ENCODE measurements at places on chromosomes 6 and 20. TPM values are rescaled to one million over a fixed set of nuclear protein-coding genes. Genes with fewer than 3 reads are reported as not detected.

LAMA4 gene
- 90.1 TPM for polyA plus RNA-seq

WFDC10B gene
- polyA plus RNA-seq = not detected

SLC17A2 gene
- polyA plus RNA-seq = 1.0 TPM

PMEPA1 gene
- 18.0 TPM for polyA plus RNA-seq

HLA-DPA1 gene
- 22.0 TPM for polyA plus RNA-seq

RAD21L1 gene
- polyA plus RNA-seq = not detected

EGFL8 gene
- 35.8 TPM for polyA plus RNA-seq

PACRG gene
- 16.1 TPM for polyA plus RNA-seq

SAMD10 gene
- polyA plus RNA-seq = 10.0 TPM

PTCRA gene
- 0.48 TPM for polyA plus RNA-seq

MTFR2 gene
- polyA plus RNA-seq = 3.4 TPM

TMEM74B gene
- 5.7 TPM for polyA plus RNA-seq

LZTS3 gene
- polyA plus RNA-seq = 16.5 TPM

FAM184A gene
- 11.0 TPM for polyA plus RNA-seq

MROH8 gene
- 7.2 TPM for polyA plus RNA-seq

PDYN gene
- polyA plus RNA-seq = 0.34 TPM

PRDM13 gene
- not detected for polyA plus RNA-seq

HLA-DQA2 gene
- polyA plus RNA-seq = 1.2 TPM

F13A1 gene
- polyA plus RNA-seq = 15.6 TPM

SYCP2L gene
- polyA plus RNA-seq = 7.9 TPM

HEY2 gene
- 7.2 TPM for polyA plus RNA-seq

RNGTT gene
- 16.1 TPM for polyA plus RNA-seq

MICB gene
- 1.9 TPM for polyA plus RNA-seq

TUBB1 gene
- polyA plus RNA-seq = 1.6 TPM

TRAPPC3L gene
- 0.27 TPM for polyA plus RNA-seq

NKX2-4 gene
- polyA plus RNA-seq = not detected

AKAP7 gene
- 11.8 TPM for polyA plus RNA-seq

GGT7 gene
- 36.8 TPM for polyA plus RNA-seq

TULP1 gene
- 1.7 TPM for polyA plus RNA-seq

IP6K3 gene
- 0.83 TPM for polyA plus RNA-seq

BLOC1S5 gene
- polyA plus RNA-seq = 36.4 TPM

ARMC2 gene
- 14.4 TPM for polyA plus RNA-seq

CD93 gene
- polyA plus RNA-seq = 36.2 TPM

APOM gene
- 110 TPM for polyA plus RNA-seq

PTK6 gene
- 0.80 TPM for polyA plus RNA-seq

LTA gene
- 0.42 TPM for polyA plus RNA-seq

VGLL2 gene
- not detected for polyA plus RNA-seq

C20orf204 gene
- 1.5 TPM for polyA plus RNA-seq

CTCFL gene
- 1.2 TPM for polyA plus RNA-seq

CGA gene
- 2.2 TPM for polyA plus RNA-seq

GSTA1 gene
- 1.3 TPM for polyA plus RNA-seq

BTN1A1 gene
- 0.18 TPM for polyA plus RNA-seq

GABBR1 gene
- polyA plus RNA-seq = 94.6 TPM

POPDC3 gene
- 0.46 TPM for polyA plus RNA-seq

AHCY gene
- polyA plus RNA-seq = 197 TPM

PI3 gene
- not detected for polyA plus RNA-seq

HSPA12B gene
- polyA plus RNA-seq = 19.1 TPM

ADGB gene
- 0.40 TPM for polyA plus RNA-seq

FUT9 gene
- 6.4 TPM for polyA plus RNA-seq

SLC22A7 gene
- polyA plus RNA-seq = 0.90 TPM

HSPA1L gene
- polyA plus RNA-seq = 4.6 TPM

CENPB gene
- polyA plus RNA-seq = 48.4 TPM

WFDC12 gene
- polyA plus RNA-seq = not detected

THBS2 gene
- polyA plus RNA-seq = 10.1 TPM

PSORS1C1 gene
- not detected for polyA plus RNA-seq

C4A gene
- polyA plus RNA-seq = 26.8 TPM

FAM162B gene
- 5.6 TPM for polyA plus RNA-seq
